KBM-7 (cell line): ENCODE measurements at places on chromosomes 5 and 9.
A peak's percentile ranks its signal among the peaks of the same experiment; 100 is the strongest.

DNA sequence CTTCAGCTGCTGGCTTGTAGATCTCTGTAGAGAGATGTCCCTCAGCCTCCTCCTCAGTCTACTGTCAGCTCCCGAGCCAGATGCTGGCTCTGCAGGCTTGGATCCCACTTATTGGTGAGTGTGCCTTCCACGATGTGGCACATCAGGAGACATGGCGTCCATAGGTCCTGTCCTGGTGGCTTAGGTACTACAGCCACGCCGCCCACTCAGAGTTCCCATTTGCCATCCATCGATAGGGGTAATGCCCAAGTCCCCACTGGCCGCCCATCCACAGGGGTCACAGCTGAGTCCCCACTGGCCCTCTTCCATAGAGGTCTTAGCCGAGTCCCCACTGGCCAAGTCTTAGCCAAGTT lies 17.3 kb downstream of the EXOC3 start:
- DNase-seq = no peak

DNA sequence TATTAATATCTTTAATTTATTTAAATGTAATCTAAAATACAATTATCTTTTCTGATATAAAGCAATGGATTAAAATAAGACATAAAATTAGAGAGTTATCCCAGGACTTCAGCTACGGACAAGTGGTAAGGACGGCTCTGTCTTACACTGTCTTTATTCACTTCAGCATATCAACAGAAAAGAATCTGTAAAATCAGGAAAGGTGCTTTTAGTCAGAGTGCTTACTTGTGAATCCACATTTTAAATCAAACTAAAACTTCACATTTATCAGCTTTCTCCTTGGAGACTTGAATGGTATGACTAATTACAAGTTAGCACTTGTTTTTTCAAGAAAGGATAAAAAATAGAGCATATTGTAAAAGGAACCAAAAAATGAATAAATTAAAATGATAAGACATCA lies 39.3 kb downstream of the ST8SIA4 start:
- no peak for DNase-seq

DNA sequence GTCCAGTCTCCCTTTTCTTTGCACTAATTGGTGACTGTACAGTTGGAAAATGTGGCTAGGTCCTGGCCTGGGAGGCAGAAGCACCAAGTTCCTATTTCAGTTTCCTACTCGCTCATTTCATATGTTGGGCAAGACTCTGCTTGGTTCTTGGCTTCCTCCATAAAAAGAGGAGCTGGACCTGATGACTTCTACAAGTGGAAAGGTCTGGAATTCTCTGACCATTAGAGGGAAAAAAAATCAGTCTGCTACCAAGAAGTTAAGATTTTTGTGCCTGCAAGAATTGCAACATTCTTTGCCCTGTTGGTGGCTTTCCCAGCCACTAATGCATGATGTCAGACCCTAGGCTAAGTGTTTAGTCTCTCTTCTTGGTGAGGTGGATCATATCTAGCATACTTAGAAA lies 91.5 kb downstream of the WDR41 start:
- DNase-seq = peak; percentile 15

DNA sequence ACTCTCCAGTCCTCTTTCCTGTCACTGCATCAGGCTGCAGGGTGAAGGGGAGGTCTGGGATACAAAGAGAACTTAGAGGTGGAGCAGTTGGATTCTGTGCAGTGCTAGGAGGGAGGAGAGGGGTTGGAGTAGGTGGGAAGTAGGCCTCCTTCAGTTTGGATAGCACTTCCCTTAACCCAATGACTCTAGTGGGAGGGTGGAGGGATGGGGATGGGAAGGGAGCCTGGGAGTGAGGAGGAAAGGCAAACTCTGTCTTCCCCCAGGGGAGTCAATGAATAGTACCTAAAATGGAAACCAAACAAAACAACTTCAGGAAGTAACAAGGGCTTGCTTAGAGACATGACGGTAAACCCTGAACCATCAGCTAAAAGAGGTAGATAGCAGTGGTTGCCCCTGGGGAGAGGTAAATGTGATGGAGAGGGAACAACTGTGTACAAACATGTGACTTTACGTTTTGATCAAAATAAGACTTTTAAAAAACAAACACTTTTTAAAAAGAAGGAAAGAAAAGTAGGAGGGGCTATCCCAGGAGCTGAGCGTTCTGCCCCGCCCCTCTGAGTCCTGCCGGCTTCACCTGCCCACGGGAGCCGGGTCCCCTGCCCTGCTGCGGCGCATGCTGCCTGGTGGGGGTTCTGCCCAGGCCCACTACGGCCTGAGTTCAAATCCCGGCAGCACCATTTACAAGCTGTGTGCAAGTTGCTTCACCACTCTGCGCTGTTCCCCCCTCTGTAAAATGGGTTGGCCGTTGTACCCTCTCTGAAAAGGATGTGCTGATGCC lies 30.9 kb downstream of the GSN start:
- DNase-seq = no peak

- no peak for DNase-seq
Observed at GRCh38 chr5:125478599-125478998, 732.2 kb upstream of the ZNF608 start.

DNA sequence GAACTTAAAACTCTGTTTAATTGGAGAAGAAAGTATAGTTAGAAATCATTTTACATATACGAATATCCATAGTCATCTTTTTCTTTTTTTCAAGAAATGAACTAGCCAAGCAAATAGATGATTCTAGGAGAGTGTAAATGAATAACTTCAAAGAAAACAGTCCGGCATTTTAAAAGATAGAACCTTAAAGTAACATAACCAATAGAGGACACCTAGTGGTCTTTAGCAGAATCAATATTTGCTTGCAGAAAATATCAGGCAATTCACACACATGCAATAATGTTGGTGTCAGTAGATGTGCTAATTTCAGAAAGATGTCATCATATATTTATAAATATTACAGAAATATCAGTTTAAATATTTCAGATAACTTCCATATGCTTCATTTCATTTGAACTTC lies 57.1 kb downstream of the HCN1 start:
- DNase-seq = peak; percentile 7

DNA sequence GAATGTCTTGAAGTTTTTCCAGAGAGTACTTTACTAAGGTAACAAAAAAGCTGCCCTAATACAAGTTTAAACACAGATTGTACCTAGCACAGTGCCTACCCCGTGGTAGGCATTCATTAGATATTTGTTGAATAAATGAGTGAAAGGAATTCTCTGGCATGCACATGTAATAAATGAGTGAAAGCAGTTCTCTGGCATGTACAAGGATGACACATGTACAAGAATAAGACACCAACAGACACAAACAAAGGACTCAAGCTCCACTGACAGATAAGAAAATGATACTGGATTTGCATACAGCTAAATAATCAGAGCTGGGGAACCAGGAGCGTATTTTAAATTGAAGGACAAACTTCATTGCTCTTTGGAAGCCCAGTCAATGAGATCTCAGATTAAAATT lies 535.8 kb downstream of the EFNA5 start:
- DNase-seq = no peak
